ENCODE measurements at places on chromosomes 1 and 21. TPM values are rescaled to one million over a fixed set of nuclear protein-coding genes. Genes with fewer than 3 reads are reported as not detected.

GRCh38 chr1:206106328-206107167 is 10.6 kb downstream of the AVPR1B start:
- peak; percentile 84 for DNase-seq

DNA sequence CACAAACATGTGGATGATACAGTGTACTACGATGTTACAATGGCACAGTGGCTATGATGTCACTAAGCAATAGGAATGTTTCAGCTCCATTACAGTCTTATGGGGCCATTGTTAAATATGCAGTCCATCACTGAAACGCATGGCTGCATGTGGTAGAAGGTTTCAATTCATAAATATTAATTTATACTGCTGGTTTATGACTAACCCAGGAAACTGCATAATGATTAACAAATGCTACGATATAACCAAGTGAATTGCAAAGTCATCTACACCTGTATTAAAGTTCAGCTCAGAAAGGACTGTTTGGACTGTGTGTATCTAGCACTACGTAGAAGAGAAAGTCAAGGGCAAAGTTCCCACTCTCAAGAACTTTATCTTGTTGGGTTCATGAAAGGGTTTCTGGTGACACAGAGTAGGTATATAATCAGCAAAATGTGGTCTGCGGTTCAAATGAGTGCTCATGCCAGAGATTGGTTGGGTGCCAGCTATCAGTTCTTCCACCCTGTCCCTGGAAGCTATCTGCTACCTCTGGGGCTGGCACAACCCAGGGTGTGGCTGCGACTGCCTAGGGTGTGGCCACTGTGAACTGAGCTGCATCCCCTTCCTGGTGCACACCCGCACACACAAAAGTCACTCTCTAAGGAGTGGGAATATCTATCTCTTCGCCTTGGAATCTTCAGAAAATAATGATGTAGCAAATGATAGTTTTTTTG is 14.8 kb downstream of the MGST3 start:
- peak; percentile 38 for DNase-seq

GRCh38 chr1:232940262-232940661 is 10.1 kb upstream of the NTPCR start:
- DNase-seq: no peak

DNA sequence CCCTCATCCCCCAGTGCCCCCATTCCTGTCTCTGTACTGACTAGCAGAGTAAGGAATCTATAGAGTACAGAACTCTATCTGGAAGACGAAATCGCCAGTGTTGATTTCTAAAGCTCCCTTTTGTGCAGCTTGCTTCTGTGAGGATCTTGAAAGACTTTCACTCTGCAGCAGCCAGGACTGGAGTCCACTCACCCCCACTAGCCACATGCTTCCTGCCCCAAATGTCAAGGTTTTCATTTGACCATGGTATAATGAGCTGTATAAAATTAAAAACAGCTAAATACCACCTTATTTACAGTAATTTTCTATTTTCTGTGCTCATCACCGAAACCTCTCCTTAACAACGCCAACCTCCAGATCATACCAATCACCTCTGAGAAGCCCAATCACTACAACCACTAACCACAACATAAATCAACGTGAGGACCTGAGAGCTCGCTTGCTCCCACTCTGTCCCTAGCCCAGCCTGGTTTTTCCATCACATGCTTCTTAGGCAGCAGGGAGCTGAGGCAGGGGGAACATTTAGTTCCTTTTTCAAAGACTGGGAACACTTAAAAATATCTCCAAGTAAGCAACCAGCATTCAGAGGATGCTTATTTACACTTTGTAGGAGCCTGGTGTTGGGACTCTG is 56.1 kb upstream of the IRF2BP2 start:
- DNase-seq: no peak

GRCh38 chr1:30194741-30195423 is 528.5 kb downstream of the MATN1 start:
- DNase-seq: no peak

DNA sequence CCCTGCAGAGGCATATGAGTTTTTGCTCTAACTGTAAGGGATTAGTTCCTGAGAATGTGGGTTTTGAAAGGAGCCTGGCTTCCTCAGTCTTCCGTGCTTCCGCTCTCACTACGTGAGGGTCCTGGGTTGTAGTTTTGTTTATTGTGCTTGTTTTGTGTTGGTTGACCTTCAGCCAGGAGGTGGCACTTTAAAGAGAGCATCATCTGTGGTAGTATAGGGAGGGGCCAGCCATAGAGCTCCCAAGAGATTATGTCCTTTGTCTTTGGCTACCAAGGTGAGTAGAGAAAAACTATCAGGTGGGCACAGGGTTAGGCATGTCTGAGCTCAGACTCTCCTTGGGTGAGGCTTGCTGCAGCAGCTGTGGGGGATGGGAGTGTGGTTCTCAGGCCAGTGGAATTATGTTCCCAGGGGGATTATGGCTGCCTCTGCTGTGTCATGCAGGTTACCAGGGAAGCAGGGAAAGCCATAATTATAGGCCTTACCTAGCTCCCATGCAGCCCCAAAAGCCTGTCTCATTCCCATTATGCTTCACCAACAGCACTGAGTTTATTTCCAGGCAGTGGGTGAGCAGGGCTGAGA is 23.5 kb downstream of the CYP4B1 start:
- DNase-seq: no peak

DNA sequence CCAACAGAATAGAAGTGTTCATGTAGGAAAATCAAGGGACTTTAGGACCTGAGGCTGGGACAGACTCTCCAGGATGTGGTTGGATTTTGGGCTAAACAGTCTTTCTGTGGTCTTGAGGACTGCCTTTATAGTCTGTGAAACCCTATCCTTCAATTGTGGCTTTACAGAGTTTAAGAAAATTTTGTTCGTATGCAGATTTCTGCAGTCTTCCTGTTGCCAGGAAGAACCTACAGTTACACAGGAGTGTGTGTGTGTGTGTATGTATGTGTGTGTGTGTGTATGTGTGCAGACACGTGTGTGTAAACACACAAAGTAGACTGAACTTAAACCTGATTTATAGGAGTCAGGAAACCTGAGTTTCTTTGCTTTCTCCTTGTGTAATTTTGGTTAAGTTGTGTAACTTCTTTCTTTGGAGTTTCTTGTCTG is 22.8 kb downstream of the NEK7 start:
- no peak for DNase-seq

GRCh38 chr1:19892628-19893168 is 10.5 kb downstream of the OTUD3 start:
- no peak for DNase-seq

GRCh38 chr1:156154317-156154749 is 948 bp downstream of the SEMA4A start:
- no peak for DNase-seq

GRCh38 chr1:234967121-234967520 is 161.5 kb downstream of the TOMM20 start:
- no peak for DNase-seq

GRCh38 chr1:184605941-184606340 is 148.7 kb downstream of the EDEM3 start:
- no peak for DNase-seq

DNA sequence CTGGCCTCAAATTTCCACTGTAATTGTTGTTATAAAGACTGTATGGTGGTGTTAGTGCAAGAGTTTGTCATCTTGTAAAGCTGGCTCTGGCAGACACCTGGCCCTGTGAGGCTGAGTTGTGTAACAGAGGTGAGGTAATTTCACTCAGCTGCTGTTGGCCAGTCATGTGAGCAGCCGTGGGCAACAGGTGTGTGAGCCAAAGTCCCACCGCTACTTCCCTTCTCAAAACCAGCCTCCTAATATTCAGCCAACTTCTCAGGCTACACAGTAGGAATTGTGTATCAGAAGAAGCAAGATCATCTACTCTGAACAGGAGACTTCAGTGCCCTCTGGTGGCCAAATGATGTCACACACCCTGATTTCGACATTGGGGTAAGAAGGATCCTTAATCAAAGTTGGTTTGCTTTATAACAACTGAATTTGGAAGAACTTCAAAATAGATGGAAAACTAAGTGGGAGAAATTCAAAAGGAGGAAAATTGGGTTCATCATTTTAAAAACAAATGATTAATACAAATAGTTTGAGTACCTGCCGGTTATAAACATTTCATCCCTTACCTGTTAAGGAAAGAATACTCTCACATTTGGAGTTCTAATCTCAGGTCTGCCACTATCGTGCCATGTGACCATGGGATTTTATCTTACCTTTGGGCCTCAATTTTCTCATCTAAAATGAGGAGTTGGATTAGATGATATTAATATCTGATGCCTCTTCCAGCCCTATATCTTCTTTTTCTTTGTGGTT is 2.6 kb upstream of the CREG1 start:
- DNase-seq: peak; percentile 71

DNA sequence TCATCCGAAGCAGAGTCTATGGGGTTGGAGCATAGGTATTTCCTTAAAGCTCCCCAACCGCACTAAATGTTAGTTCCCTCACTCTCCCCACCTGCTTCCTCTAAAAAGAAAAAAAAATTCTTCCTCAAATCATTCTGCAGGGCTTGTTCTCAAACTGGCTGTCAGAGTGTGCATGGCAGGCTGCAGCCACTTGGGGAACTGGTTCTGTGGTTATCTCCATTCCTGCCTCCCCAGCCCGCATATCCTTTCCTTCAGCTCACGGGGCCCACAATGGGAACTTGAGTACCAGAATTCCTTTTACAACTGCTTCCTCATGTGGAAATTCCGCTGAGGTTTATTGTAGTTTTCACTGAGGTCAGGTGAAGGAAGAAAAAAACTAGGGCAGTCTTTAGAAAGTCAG is 159.2 kb downstream of the PIGK start:
- DNase-seq: no peak

DNA sequence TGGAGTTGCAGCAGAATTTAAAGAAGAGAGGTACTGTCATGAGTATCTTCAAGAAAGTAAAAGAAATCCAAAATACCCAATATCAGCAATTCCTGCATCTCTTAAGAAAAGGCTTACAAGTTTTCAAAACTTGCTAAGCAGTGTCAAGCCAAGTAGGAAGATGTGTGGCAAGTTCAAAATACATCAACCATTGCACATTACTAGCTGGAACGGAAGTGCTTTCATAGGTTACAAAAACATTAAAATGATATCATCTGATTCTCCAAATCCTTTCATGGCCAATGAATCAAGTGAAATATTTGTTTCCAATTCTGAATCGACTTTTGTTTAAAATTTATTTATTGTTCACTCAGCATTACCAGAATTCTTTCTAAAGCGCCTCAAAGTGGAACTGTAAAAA is 5.7 kb upstream of the ABCA4 start:
- no peak for DNase-seq

GRCh38 chr21:30044447-30045064 is 104.8 kb upstream of the GRIK1 start:
- no peak for DNase-seq

GRCh38 chr1:15667362-15667761 is 16.8 kb upstream of the PLEKHM2 start:
- no peak for DNase-seq

GRCh38 chr1:1109743-1110142 is 6.1 kb downstream of the C1orf159 start:
- DNase-seq: no peak

DNA sequence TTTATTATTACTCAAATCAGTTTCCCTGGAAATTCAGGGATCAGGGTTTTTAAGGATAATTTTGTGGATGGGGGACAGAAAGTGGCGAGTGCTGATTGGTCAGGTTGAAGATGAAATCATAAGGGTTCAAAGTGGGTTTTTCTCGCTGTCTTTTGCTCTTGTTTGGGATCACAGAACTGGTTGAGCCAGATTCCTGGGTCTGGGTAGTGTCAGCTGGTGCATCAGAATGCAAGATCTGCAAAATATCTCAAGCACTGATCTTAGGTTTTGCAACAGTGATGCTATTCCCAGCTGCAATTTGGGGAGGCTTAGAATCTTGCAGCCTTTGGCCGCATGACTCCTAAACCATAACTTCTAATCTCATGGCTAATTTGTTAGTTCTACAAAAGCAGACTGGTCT is 9.3 kb downstream of the CHI3L2 start:
- no peak for DNase-seq

DNA sequence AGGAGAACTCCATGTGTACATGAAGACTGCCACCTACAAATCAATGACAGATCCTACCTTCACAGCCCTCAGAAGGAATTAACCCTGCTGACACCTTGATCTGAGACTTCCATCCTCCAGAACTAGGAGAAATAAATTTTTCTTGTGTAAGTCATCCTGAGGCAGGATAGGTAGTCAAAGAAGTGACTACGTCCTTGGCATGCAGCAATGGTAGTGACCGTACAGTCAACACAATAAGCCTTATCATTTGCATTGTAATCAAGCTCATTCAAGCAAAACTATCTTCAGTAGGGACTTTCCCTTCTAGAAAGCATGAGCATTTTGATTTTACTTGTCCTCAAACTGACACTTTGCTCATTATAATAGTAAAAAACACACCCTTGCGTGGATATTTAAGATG is 64.0 kb upstream of the KCNK1 start:
- DNase-seq: no peak

DNA sequence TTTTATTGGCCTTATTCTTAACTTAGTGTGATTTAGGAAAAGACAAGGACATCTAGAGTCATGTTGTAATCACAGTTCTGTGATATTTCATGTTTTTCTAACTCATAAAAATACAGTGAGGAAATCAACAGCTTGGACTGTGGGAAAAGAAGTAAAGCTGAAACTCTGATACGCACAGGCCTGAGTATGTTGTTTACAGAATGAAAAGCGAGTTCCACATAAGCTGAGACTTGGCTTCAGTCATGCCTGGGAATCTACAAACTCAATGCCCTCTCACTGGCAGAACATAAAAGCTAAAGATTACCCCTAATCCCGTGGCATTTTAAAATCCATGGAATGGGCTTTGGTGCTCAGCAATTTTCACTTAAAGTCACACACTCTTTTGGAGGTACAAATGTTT is 23.6 kb upstream of the ATP5PO start:
- DNase-seq: no peak

GRCh38 chr1:39899611-39900538 is 1.8 kb downstream of the MYCL start:
- DNase-seq: no peak

- DNase-seq: no peak
These were observed 23.5 kb downstream of the PSEN2 start for GRCh38 chr1:226893936-226894335.

GRCh38 chr1:102435483-102435882 is 438.8 kb upstream of the OLFM3 start:
- no peak for DNase-seq

GRCh38 chr21:36732217-36732616 is 33.3 kb downstream of the SIM2 start:
- no peak for DNase-seq

GRCh38 chr1:56644919-56645676 is at the start of gene PRKAA2:
TSS of gene PRKAA2 (plus strand) at chr1:56645314. CDS start at chr1:56645388, 74 bp downstream.
- DNase-seq: peak; percentile 78

Gene C4BPB
- total RNA-seq: not detected

Gene KCNJ10
- total RNA-seq: not detected

Gene FAM163A
- 0.27 TPM for total RNA-seq

Gene TBX15
- 0.64 TPM for total RNA-seq

Gene GJB4
- total RNA-seq: not detected

Gene COL11A1
- total RNA-seq: 0.42 TPM

Gene NTRK1
- total RNA-seq: 0.69 TPM

Gene ARHGEF16
- total RNA-seq: 1.7 TPM

Gene CELA2A
- total RNA-seq: not detected

Gene ZBTB18
- 35.4 TPM for total RNA-seq

Gene MFSD2A
- total RNA-seq: 0.84 TPM

Gene DNASE2B
- not detected for total RNA-seq

Gene ELF3
- 0.40 TPM for total RNA-seq

Gene GPR89A
- 10.6 TPM for total RNA-seq
